ENCODE measurements at places on chromosomes 7 and 10.

DNA sequence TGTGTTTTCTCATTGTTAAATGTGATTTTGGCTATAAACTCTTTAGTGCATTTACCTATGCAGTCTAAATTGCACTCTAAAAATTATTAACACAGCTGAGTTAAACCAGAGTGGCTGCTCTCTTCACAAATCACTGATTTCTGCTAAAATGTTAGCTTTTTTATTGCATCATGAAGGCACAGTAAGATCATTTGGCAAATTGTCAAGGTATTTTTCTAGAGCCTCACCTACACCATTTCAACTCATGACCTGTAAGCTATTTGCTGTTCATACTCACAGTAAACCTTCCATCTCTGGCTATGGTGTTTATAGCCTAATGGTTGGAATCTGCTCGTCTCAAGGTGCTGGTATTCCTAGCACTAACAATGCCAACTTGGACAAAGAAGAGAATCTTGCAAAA is 25.7 kb downstream of the NDUFB2 start:
- no peak for DNase-seq

- peak; percentile 64 for DNase-seq
These were observed 56.3 kb upstream of the MDFIC start for GRCh38 chr7:114865564-114865963.

GRCh38 chr7:2104107-2104710 is 128.5 kb downstream of the MAD1L1 start:
- peak; percentile 26 for DNase-seq

- DNase-seq: no peak
These were observed 134.1 kb downstream of the TEX36 start for GRCh38 chr10:125548878-125549277.

All from ascending aorta (tissue), 2 donors.